Liver (tissue), 10 donors: ENCODE measurements at places on chromosomes 6 and 20.
A peak's percentile ranks its signal among the peaks of the same experiment; 100 is the strongest.

DNA sequence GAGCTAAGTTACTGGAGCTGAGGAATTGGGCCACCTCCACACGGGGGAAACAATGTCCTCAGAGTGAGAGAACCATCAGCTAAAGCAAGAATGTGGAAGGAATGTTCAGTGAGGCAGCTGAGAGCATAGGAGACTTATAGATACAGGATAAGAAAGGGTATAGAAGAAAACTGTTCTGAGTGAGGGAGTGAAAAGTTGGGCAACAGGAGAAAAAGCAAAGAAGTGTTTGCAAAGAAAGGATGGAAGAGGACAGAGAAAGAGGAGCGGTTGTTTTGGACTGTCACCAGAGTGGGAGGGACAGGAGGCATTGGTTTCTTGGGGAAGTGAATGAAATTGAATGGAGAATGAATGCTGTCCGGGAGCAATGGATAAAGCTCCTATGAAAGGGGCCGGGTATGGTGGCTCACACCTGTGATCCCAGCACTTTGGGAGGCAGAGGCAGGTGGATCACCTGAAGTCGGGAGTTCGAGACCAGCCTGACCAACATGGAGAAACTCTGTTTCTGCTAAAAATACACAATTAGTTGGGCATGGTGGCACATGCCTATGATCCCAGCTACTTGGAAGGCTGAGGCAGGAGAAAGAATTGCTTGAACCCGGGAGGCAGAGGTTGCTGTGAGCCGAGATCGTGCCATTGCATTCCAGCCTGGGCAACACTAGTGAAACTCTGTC, 296.5 kb downstream of the ADGB start:
- DNase-seq = no peak

DNA sequence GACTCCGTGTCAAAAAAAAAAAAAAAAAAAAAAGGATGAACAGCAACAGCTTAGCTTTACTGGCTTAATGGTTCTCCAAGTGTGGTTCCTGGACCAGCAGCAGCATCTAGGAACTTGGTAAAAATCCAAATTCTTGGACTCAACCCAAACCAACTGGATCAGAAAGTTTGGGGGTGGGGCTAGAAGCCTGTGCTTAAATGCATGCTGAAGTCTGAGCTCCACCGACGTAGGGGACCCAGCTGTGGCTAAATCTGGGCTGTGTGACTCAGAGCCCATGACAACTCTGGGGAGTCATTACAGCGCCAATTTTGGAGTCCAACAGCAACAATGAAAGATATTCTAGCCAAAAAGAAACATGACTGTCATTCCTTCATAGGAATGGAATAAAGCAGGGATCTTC, 13.6 kb upstream of the CHD6 start:
- no peak for DNase-seq

GRCh38 chr20:40986774-40987173, 41.8 kb upstream of the TOP1 start:
- no peak for DNase-seq

DNA sequence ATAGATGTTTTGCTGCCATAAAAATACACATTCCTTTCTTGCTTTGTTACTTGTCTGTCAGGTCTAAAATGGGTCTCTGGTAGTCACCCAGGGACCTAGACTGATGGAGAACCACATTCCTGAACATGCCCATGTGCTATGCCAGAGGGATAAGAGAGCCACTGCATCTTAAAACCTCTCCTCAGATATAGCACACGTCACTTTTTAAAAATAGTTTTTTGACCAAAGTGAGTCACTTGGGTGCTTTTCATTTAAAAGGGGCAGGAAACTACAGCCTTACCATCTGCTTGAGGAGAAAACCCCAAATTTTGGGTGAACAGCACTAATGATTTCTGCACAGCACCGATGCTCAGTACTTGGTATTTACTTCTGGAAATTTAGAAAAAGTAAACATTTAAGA, 197.8 kb downstream of the OGFRL1 start:
- DNase-seq = no peak

GRCh38 chr20:35104685-35105295, 12.2 kb upstream of the TRPC4AP start:
- DNase-seq = no peak

DNA sequence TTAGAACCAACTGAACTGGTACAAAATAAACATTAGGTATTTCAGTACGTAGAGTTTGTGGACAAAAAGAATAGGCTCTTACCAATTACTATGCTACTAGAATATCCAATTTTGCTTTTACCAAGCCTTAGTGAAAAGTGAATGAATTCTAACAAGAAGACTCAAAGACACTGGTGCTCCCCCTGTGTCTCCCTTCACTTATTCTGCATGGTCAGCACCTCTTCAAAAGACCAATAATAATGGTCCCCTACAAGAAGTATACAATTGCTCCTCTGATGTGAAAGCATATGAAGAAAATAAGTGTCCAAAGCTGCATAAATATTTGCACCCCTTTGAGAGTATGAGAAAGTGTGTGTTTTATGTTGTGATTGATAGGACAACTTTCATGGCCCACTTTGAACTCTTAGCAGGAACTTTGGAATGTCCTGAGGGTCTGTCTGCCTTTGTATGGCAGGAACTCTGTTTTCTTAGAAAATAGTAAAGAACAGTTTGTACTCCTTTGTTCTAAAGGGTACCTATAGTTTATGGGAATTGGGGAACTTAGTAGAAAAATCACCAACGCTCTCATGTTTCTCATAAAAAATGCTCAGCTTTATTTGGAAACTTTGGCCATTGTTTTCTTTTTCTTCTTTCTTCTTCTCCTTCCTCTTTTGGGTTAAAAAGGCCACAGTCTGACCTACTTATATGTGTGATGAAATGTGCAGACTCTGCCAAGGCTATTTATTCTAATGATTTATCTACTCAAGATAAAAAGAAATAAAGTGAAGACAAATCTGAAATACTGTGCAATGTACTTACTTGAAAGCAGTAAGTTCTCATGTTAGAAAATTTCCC, 352.4 kb downstream of the LAMA2 start:
- no peak for DNase-seq

DNA sequence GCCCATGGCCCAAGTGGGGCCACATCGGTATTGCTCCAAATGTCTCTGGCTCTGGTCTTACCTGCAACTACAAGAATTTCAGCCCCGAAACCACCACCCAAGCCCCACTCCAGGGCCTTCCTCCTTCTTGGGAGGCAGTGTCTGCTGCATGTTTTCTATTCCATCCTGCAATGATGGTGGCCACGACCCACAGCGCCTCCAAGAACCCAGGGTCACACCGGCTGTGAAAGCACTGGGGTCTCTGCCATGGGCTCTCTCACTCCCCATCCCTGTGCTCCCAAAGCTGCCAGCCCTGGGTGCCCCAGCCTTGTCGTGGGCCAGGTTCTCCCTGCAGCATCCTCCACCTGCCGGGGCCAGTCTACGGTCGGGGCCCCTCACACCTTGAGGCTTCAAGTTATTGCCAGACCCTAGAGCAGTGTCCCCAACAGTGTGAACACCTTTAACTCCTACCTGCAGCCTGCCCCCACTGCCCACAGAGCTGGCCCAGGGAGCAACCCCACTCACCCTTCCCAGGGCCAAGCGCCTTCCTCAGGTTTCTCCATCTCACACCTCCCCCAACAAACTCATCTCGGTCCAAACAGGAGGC, 115.4 kb downstream of the JPH2 start:
- peak; percentile 17 for DNase-seq

DNA sequence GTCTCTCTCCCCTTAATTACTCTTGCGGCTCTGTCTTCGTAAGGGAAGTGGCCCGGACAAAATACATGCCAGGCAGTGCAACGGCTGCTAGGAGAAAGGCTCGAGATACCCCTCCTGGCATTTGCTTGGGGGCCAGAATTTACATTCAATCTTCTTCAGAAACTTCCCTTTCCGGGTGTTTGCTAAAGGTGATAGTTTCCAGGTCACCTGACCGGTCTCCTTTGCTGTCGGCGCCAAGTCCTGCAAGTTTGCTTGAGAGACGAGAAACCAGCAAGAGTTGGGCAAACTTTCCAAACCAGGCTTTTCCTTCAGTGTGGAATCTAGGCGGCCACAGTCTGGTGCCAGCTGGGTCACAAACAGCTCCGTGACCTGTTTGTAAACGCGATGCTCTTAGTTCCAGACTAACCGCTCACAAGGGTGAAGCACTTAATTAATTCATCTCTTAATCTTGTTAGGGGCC, 563 bp upstream of the SRSF3 start:
- no peak for DNase-seq

- no peak for DNase-seq
Observed at GRCh38 chr6:87276624-87277023, 45.8 kb upstream of the SMIM8 start.

DNA sequence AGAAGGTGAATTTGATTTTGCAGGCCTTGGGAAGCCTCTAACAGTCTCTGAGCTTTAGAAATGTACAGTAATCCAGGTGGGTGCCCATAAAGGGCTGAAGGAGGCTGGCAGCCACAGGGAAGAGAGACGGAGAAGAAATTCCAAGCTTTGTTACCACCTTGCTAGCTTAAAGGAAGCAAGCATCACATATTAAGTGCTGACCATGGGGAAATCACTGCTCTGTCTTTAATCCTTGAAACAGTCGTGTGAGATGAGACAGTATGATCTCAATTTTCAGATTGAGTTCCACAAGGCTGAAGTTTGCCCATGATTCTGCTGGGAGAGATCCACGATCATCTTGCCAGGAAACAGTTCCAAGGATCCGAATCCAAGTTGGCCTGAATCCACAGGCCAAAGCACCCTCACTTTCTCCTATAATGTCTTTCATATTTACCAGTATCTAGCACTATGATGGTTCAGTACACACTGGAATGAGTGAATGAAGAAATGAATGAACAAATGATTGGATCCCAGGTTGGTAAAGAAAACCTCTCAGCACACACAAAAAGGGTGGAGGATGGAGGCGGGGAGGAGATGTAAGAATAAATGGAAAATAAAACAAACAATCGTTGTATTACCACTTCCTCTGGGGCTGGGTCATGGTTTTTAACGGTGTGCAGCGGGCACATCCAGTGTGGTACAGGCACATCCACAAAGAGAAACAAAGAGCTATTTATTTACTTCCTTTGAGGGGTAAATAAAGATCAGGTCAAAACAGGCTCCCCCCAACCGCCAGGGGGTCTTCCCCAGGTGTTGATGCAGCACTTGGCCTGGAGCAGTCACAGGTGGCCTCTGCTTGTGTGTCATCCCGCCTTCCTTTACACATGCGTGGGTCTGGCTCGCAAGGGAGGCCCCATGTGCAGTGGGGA, 28.2 kb upstream of the TAF8 start:
- DNase-seq = no peak

- no peak for DNase-seq
Observed at GRCh38 chr6:144150710-144151657, 667 bp downstream of the STX11 start.

DNA sequence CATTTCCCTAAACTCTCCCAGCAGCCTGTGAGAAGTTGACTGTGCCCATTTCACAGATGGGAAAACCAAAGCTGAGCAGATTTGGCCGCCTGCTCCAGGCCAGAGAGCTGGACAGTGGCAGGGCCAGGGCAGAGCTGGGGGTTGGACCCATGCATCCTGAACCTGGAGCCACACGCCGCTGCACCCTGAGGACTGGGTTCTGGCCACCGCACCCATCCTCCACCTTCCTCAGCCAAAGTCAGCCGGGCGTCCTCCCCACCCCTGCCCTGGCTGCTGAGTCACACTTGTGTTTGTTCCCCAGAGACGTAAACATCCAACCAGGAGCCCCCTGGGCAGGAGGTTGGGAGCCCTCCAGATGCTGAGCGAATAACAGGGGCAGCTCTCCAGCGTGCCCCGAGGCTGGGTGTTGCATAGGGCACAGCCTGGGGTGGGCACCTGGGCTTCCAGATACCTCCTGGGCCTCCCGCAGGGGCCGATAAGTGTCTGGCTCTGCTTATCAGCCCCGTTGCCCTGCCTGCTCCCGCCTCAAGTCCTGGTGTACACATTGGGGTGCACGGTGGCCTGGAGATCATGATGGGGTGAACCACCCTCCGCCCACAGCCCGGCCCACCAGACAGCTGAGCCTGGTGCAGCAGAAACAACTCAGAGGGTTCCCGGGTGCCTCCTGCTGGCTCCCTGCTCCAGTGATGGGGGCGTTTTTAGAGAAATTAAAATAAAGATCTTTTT, 23.8 kb downstream of the RBM38 start:
- DNase-seq = peak; percentile 86

DNA sequence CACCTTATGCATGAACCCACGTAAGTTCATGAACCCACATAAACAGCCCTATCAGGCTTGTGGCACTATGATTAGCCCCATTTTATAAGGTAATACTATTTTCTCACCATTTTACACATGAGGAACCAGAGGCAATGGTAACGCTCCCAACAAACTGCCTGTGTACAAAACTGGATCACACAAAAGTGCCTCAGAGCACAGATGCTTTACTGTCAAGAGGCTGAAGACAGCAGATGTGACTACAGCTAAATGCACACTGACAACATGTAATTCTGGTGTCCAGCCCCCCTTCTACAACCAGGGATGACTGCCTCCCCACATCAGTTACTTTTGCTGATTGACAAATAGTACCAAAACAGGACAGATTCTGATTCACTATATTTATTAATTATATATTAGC, 69.6 kb downstream of the GMDS start:
- DNase-seq = no peak

DNA sequence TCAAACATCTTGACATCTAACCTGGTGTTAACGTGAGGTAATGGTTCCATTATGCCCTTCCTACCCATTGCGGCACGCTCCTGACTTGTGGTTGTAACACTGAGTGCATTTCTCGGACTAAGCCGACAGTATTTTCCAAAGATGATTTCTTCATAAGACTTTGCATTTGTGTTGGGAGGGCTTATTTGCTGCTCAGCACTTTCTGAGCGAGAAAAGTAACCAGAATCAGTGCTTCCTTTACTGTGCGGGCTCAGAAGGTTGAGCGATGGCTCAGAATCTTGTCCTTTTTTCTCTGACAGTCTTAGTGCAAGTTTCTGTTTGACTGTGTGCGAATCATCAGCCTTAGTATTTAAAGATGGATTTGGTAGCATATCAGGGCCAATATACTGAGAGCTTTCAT, 171.7 kb downstream of the HIVEP2 start:
- DNase-seq = no peak

- DNase-seq = no peak
Observed at GRCh38 chr20:8646033-8646441, 422.9 kb upstream of the PLCB4 start.
